ENCODE measurements at places on chromosomes 12 and 14. TPM values are rescaled to one million over a fixed set of nuclear protein-coding genes. Genes with fewer than 3 reads are reported as not detected.

RNASE1 gene
- polyA plus RNA-seq, result 81.5 TPM

CLEC1B gene
- polyA plus RNA-seq, result not detected

ATL1 gene
- 6.3 TPM for polyA plus RNA-seq

OSBPL8 gene
- polyA plus RNA-seq, result 25.9 TPM

PYGL gene
- polyA plus RNA-seq, result 3.9 TPM

CDKN1B gene
- polyA plus RNA-seq, result 62.8 TPM

KRT2 gene
- polyA plus RNA-seq, result 1.1 TPM

GRCh38 chr14:96390965-96391292, 999 bp upstream of the AK7 start:
- no peak for DNase-seq
- H3K27me3 ChIP-seq, result no peaks in the 10 kb centered on the region
- no peaks in the 10 kb centered on the region for H3K4me1 ChIP-seq
- peak overlapping the region; percentile 79 for H3K4me3 ChIP-seq
- no peaks in the 10 kb centered on the region for H3K36me3 ChIP-seq

DNA sequence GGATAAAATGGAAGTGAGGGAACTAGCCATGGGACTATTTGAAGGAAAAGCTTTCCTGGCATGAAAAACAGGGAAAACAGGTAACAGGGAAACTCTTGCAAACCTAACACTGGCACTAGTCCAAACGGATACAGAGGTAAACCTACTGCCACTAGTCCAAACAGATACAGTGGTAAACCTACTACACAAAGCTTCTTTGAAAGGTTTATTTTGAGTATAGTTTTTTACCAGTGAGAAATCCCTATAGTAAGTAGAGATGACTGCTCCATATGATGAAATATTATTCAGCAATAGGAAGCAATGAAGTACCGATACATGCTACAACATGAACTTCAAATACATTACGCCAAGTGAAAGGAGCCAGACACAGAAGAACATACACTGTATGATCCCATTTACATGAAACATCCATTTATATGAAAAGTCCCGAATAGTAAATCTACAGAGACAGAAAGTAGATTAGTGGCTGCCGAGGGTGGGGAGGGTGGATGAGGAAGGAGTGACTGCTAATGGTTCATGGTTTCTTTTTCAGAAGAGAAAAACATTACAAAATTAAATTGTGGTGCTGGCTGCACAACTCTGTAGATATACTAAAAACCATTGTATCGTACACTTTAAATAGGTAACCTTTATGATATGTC, 25.5 kb downstream of the SPTLC2 start:
- no peaks in the 10 kb centered on the region for H3K27me3 ChIP-seq
- no peak for DNase-seq
- H3K4me1 ChIP-seq, result peaks cover 2% of the 10 kb centered on the region
- H3K36me3 ChIP-seq, result peaks cover 2% of the 10 kb centered on the region
- H3K27ac ChIP-seq, result peak overlapping the region; percentile 48

DNA sequence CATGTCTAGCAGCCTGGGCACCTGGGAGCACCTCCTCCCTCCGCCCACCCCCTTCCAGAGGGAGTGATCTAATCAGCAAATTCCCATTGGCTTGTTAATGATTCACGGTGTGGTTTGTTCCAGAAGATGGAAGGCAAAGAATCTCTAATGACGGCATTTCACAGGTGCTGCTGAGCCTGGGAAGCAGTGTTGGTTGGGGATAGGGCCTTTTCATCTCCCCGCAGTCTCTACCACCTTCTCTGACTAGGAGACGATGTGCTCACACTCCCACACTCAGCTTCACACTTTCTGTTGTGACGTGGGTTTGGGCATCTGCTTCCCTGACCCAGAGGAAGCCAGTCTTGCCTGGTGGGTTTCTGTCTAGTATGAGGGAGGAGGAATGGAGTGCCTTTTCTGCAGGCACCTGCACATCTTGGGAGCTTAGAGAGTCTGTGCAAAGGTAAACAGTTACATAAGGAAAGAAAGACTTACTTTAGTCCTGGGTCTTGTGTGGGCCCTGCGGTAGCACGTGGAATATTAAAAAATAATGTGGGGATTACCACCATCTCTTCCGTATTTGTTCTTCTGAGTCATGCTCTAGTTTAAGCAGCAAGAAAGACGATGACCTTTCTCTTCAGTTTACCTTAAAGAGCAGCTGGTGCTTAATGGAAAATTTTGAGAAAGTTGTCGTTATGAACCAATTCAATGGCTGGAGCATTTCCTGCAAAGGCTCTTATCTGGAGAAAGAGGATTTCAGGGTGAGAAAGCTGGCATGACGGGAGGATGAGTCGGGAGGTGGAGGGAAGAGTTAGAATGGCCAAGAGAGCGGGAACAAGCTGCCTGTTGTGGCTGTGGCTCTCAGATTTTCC, 70.6 kb upstream of the ARHGAP5 start:
- peaks cover 6% of the 10 kb centered on the region for H3K4me1 ChIP-seq
- no peak overlapping the region for H3K27ac ChIP-seq
- H3K36me3 ChIP-seq, result no peaks in the 10 kb centered on the region
- H3K4me3 ChIP-seq, result no peak overlapping the region
- no peak for DNase-seq

DNA sequence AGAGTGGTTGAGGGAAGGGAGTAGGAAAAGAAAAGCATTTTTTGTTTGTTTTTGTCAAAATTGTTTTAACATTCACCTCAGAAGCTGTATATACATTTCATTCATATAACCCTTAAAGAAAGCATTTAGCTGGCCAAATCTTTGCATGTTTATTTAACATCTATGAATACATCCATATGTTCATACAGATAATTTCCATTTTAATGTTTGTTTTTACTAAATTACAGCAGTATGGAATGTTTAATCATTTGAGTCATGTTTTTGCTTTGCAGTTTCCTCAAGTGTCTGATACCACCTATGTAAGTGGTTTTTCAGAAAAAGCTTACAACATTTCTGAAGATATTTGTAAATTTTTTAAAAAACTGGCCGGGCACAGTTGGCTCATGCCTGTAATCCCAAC, 84.3 kb upstream of the ATF1 start:
- no peaks in the 10 kb centered on the region for H3K27me3 ChIP-seq
- peaks cover 10% of the 10 kb centered on the region for H3K36me3 ChIP-seq
- no peaks in the 10 kb centered on the region for H3K4me1 ChIP-seq
- H3K27ac ChIP-seq, result no peak overlapping the region
- H3K4me3 ChIP-seq, result no peak overlapping the region
- no peak for DNase-seq

DNA sequence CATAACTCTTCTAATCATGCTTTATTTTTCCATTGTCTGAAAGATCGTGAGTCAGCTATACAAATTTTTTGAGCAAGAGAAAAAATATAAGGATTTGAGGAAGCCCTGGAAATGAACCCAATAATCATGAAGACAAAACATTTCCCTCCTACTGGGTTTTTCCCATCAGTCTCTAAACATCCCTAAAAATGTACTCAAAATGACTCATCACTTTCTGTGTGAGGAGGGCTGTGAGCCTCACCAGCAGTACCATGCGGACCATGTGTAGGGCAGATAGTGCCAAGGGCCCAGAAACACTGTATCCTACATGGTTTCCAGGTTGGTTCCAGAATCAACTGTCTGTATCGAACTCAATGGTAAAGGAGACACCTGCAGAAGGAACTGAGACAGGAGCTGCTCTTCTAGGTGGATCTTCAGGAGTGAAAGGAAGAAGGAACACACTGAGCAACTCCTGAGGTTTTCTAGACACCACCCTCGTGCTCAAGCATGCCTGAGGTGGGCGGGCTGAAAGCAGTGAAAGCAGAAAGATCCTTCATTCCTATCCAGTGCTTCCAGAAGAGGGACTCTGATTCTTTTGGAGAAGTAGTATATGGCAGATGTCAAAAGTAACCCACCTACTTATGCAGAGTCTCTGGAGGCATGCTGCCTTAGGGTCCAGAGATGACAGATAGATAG, 48.6 kb upstream of the RHOJ start:
- no peaks in the 10 kb centered on the region for H3K4me1 ChIP-seq
- H3K4me3 ChIP-seq, result no peak overlapping the region
- H3K36me3 ChIP-seq, result no peaks in the 10 kb centered on the region
- H3K27me3 ChIP-seq, result no peaks in the 10 kb centered on the region
- H3K27ac ChIP-seq, result no peak overlapping the region
- no peak for DNase-seq

- no peak overlapping the region for H3K27ac ChIP-seq
- no peak for DNase-seq
- H3K4me1 ChIP-seq, result no peaks in the 10 kb centered on the region
- H3K4me3 ChIP-seq, result no peak overlapping the region
These were observed 18.4 kb upstream of the C14orf180 start for GRCh38 chr14:104561124-104561557.

GRCh38 chr14:100837805-100838350, 12.0 kb downstream of the MEG3 start:
- H3K27me3 ChIP-seq, result peaks cover 2% of the 10 kb centered on the region
- no peak for DNase-seq
- H3K36me3 ChIP-seq, result peaks cover 18% of the 10 kb centered on the region
- H3K4me3 ChIP-seq, result no peak overlapping the region
- no peak overlapping the region for H3K27ac ChIP-seq

DNA sequence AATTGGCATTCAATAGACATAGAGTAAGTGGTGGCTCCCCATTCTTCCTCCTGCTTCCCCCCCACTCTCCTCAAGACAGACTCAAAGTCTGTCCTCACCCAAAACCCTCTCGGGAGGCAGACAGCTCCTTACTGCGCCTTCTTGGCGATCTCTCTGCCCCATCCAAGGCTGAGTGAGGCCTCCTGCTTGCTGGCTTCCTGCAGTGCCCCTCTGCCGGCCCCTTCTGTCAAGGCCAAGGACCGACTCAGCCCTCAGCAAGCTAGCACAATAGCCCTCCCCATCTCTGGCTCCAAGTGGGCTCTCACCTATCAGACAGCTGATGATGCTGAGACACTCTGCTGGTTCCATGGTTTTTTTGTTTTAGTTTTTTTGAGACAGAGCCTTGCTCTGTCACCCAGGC, 62.5 kb upstream of the DLK1 start:
- H3K27me3 ChIP-seq, result no peaks in the 10 kb centered on the region
- no peak overlapping the region for H3K4me3 ChIP-seq
- H3K36me3 ChIP-seq, result no peaks in the 10 kb centered on the region
- peaks cover 3% of the 10 kb centered on the region for H3K4me1 ChIP-seq
- no peak overlapping the region for H3K27ac ChIP-seq

DNA sequence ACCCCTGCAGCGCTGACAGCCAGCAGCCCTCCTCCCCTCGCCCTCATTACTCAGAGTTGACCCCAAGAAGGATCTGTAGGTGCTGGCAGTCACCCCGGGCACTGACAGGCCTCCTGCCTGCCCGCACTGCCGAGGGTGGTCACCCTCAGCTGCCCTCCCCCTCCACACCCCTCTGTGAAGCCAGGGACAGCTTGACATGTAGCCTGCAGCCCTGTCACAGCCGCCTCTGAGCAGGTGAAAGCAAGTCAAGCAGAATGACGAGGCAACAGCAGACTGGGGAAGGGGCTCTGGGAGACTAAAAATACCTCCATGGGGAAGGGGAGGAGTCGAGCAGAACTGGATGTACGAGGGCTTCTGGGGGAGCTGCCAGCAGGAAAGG, 178.1 kb downstream of the DPF3 start:
- no peaks in the 10 kb centered on the region for H3K36me3 ChIP-seq
- DNase-seq, result no peak
- H3K27me3 ChIP-seq, result no peaks in the 10 kb centered on the region
- no peak overlapping the region for H3K4me3 ChIP-seq
- H3K4me1 ChIP-seq, result no peaks in the 10 kb centered on the region
- H3K27ac ChIP-seq, result no peak overlapping the region

DNA sequence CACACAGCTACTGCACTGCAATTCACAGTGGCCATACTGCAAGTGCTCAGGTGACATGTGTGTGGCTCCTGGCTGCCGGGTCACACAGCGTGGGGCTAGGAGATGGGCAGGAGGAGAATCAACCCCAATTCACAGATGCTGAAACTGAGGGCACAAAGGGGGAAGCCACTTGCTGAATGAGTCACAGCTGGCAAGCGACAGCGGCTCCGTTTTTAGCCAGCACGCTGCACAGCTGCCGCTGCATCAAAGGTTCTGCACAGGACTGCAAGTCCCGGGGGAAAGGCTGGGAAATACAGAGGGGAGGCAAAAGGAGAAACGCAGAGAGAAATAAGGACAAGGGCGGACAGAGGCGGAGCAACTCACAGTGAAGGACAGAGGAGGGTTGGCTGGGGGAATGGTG, 57.9 kb downstream of the KDM2B start:
- H3K27ac ChIP-seq, result no peak overlapping the region

GRCh38 chr12:113373969-113374368, 15.6 kb downstream of the PLBD2 start:
- peaks cover 2% of the 10 kb centered on the region for H3K36me3 ChIP-seq
- no peak overlapping the region for H3K4me3 ChIP-seq
- H3K27me3 ChIP-seq, result no peaks in the 10 kb centered on the region
- no peak for DNase-seq
- no peaks in the 10 kb centered on the region for H3K4me1 ChIP-seq

GRCh38 chr12:54861927-54862326, 7.6 kb downstream of the MUCL1 start:
- H3K27me3 ChIP-seq, result peaks cover 3% of the 10 kb centered on the region
- no peaks in the 10 kb centered on the region for H3K36me3 ChIP-seq
- H3K4me1 ChIP-seq, result no peaks in the 10 kb centered on the region

DNA sequence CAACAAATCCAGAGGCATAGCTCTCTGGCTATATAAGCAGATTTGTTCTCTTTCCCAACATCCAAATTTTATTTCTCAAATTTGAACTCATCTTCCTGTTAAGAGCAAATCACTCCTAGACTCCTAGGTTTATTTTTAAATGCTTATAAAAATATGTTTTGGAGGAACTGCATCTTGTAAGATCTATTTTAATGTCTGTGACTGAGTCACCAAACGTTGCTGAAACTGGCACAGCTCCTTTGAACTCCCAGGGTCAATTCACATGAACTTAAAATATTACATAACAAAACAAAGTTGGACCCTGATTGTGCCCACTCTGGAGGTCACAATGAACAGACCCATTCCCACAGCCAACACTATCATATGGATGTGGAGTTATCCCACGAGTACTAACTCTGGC, 23.9 kb downstream of the ANAPC7 start:
- peaks cover 27% of the 10 kb centered on the region for H3K36me3 ChIP-seq
- no peaks in the 10 kb centered on the region for H3K4me1 ChIP-seq
- H3K27me3 ChIP-seq, result no peaks in the 10 kb centered on the region

GRCh38 chr12:5440978-5441377, 9.1 kb downstream of the NTF3 start:
- H3K4me3 ChIP-seq, result no peak overlapping the region
- H3K36me3 ChIP-seq, result no peaks in the 10 kb centered on the region
- DNase-seq, result no peak
- no peaks in the 10 kb centered on the region for H3K4me1 ChIP-seq
- no peak overlapping the region for H3K27ac ChIP-seq

- no peaks in the 10 kb centered on the region for H3K4me1 ChIP-seq
- H3K27ac ChIP-seq, result no peak overlapping the region
- no peaks in the 10 kb centered on the region for H3K27me3 ChIP-seq
- DNase-seq, result no peak
- H3K36me3 ChIP-seq, result no peaks in the 10 kb centered on the region
- H3K4me3 ChIP-seq, result no peak overlapping the region
These were observed 140.9 kb downstream of the EFCAB11 start for GRCh38 chr14:89813617-89814031.
